ENCODE measurements at places on chromosomes 1 and 21.

- no peak for DNase-seq
These were observed 1.7 kb downstream of the EPHA2 start for GRCh38 chr1:16153999-16154673.

DNA sequence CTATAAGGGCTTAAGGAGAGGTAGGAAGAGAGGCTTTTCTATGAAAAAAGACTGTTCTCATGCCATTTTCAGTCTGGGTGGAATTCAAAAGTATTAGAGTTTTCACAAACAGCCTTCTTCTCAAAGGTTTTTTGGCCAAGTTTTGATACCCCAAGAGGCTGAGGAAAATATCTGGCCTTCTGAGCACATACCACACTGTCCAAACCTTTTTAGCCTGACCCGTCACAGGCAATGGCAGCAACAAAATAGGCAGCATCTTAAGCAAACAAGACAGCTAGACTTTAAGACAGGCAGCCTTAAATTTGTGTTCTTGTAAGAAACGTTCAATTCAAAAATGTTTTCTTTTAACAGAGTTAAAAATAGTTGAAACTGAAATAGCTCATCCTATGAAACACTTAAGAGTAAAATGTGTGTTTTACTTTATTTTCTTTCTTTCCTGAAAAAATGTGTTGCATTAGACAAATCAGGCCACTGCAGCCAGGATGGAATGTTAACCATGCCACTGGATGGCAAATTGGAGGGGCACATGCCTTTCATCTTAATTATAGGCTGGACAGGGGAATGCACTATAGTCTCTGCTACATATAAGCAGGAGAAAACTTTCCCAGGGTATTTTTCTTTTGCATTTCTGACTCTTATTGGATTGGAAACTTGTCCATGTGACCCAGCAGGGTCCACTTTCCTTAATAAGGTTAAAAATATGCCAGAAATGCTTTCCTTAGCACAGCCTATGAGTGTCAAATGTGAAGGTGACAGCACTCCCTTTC is 315.0 kb downstream of the TGFB2 start:
- no peak for DNase-seq

DNA sequence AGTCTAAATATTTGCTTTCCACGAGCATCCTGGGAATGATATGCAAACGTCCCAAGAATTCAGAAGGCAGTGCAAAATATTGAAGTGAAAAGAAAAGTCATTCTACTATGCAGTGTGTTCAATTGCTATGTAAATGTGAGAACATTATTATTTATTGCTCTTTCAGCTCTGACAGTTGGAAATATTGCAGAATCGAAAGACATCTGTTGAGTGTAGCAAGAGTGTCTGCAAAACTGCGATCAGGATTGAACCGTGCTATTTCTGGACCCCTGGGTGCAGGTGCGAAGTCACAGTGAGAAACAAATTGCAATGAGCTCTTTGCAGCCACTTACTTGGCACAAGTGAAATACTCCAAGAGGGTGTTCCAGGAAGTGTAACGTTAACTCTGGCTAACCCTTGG is 566.4 kb downstream of the AJAP1 start:
- no peak for DNase-seq

DNA sequence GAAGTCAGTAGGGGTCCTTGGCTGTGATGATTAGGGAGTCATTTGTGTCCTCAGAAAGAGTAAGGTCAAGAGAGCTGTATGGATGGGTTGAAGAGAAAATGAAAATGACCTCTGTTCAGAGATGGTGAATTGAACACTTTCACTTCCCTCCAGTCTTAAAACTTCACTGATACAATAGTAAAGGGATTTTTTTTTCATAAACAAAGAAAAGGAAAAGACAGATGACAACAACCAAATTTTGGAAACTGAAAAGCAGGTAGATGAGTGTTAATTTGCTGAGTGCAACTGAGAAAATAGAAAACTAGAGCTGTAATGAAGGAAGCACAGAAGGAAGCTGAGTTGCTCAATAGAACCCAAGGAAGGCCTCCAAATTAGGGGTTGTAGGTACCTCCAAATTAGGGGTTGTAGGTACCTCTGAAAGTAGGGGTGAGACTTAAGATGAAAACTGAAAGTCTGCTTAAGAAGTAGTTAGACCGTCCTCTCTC is 14.8 kb upstream of the S1PR1 start:
- no peak for DNase-seq

DNA sequence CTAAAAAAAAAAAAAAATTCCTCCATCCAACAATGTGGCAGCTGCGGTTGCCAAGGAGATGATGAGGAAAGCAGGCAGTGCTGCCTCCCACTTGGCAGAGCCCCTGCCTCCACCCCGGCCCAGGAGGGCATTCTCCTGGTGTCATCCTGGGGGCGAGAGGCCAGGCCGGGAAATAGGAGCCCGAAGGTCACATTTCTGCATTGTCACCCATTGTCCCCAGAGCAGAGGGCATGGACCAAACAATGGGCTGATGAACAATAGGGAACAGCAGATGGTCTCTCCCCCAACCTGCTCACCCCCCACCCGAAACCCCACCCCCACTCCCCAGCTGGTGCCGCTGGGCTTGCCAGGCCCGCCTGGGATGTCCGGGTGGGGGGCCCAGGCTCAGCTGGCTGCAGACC is 37.3 kb downstream of the CAMK2N1 start:
- DNase-seq = no peak

- no peak for DNase-seq
These were observed 51.0 kb upstream of the EFHD2 start for GRCh38 chr1:15358565-15359133.

DNA sequence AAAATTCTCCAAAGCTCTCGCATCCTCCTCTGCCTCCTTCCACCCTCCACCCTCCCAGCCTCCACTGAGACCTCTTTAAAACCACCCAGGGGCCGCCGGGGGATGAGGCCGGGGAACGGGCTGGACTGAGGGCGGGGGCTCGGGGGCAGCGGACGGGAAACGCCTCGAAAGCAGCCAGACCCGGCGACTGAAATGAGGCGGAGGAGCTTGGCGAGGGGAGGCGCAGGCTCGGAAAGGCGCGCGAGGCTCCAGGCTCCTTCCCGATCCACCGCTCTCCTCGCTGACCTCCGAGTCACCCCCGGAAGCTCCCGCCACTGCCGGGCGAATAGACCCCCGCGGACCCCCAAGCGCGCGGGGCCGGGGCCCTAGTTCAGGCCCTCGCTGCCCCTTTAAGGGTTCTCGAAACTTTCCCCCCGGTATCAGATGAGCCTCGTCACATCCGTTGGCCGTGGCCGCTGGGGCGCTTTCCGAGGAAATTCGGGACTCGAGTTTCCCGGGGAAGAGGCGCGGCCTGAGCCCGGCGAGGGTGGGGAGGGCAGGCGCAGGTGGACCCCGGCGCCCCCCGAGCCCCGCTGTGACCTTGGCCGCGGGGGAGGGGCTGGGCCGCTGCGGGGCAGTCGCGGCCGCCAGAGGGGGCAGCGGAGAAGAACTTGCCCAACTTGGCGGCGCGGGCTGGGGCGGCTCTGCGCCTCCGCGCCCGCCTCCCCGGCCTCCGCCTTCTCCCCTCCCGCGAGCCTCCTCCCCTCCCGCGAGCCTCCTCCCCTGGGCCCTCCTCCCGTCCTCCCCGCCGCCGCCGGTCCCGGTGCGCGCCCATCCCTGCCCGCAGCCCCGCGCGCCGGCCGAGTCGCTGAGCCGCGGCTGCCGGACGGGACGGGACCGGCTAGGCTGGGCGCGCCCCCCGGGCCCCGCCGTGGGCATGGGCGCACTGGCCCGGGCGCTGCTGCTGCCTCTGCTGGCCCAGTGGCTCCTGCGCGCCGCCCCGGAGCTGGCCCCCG is at the start of gene BACE2:
TSS of gene BACE2 (plus strand) at position 813 of the 995 bp plus-strand sequence. CDS start at position 917, 104 bp downstream.
- DNase-seq = peak; percentile 59

DNA sequence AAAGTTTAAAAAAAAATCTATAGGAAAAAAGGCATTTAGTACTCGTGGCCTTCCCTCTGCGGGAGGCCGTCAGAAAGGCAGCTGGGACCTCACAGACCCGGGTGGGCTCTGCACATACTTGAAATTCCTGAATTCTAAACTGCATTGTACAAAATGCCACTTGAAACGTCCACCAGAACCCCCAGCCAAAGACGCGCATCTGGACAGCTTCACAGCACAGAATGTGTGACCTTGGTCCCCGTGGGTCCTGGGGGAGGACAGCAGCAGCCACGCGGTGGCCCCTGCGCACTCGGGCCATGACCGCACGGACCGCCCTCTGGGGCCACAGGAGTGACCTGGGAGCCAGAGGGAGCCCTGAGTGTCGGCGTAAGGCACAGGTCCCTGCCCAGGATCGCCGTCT is 20.6 kb upstream of the MRPS14 start:
- no peak for DNase-seq

GRCh38 chr1:181102841-181103240 is 14.3 kb downstream of the IER5 start:
- DNase-seq = no peak

GRCh38 chr1:109371341-109371739 is 26.4 kb downstream of the SORT1 start:
- no peak for DNase-seq

- no peak for DNase-seq
These were observed 73.6 kb downstream of the GNG12 start for GRCh38 chr1:67759692-67760029.

DNA sequence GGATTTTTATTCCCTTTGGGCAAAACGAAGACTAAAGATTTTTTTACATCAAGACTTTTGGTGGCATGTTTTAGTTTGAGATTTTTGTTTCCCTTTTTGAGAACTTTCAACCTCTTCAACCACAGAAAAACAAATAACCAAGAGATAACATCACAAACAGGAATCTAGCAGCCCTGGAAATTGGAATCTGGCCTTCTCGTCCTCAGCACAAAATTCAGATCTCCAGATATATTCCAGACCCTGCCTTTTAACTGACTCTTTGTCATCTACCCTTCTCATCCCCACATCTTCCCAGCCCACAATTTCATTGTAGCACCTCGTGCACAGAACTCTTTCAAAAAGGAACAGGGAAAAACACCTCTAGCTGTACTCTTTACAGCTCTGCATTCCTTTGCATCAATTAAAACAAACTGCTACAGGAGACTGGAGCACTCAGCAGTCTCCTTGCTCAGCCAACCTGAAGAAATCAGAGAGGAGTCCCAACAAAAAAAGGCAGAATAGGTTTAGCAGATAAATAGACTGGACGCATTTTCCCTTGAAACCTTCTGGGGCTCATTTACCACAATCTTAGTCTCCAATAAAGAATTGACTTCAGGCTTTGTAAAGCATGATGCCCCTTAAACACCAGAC is 251.0 kb downstream of the TTLL7 start:
- DNase-seq = no peak

DNA sequence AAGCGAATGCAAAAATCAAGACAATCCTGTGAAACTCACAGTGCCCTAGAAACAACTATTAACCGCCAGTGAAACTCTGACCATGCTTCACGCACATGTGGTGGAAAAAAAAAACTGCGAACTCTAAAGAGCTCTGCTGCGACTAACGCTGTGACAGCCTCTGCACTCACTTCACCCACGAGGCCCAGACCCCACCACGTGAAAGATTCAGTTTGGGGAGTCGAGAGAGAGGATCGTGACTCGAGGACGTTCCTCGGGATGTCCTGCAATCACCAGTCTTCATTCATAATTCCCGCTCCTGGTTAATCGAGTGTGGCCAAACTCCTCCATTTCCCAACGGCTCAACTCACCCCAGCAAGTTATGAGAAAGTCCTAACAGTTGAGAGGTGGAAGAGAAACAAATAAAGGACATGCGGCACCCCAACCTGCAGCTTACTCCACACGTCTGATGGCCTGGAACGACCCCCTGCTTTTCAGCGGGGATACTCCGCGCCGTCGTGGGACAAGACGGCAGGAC is 1.1 kb downstream of the SERBP1 start:
- no peak for DNase-seq

GRCh38 chr1:186220067-186220466 is 155.0 kb downstream of the TPR start:
- DNase-seq = no peak
